ENCODE measurements at places on chromosomes 13 and 19.

DNA sequence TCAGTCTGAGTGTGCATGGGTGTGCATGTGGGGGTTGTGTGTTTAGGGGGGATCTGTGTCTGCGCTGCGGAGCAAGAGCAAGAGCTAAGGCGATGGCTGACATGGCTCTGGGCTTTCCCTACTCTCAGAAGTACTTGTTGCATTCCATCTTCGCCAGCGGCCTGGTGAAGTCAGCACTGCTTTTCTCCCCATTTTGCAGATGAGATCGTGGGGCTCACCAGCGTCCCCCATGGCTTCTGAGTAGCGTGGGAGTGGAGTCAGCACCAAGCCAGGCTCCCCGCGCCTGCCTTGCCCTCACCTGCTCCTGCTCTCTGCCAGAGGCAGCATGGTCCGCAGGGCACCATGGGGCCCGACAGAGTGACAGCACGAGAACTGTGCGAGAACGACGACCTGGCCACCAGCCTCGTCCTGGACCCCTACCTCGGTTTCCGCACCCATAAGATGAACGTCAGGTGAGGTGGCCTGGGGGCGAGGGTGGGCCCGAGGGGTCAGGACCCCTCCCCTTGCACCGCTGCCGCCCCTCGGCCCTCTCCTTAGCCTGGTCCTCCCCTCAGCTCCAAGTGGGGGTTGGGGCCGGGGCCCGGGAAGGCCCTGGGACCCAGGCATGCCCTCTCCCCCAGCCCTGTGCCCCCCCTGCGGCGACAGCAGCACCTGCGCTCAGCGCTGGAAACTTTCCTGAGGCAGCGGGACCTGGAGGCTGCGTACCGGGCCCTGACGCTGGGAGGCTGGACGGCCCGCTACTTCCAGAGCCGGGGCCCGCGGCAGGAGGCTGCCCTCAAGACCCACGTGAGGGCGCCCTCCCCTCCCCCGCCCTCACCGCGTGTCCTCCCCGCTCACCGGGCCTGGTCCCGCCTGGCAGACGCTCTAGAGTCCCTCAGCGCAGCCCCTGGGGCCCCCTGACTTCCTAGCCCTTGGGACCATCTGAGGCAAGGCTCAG is 2.2 kb downstream of the KMT5C start:
- DNase-seq: no peak

DNA sequence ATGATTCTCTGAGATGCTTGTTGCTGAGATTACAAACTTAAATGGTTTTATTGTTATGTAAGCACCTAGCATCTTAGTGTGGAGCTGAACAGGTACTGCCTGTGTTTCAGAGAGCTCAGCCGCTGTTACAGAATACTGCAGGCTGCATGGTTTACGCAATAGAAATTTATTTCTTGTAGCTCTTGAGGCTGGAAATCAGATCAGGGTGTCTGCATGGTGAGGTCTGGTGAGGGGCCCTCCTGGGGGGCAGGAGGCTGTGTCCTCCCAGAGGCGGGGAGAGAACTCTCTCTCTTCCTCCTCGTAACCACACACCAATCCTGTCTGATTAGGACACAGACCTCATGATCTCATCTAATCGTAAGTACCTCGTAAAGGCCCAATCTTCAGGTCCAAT is 13.1 kb downstream of the ATP11A start:
- no peak for DNase-seq

- no peak for DNase-seq
Observed at GRCh38 chr13:23799945-23800344, 89.3 kb downstream of the MIPEP start.

DNA sequence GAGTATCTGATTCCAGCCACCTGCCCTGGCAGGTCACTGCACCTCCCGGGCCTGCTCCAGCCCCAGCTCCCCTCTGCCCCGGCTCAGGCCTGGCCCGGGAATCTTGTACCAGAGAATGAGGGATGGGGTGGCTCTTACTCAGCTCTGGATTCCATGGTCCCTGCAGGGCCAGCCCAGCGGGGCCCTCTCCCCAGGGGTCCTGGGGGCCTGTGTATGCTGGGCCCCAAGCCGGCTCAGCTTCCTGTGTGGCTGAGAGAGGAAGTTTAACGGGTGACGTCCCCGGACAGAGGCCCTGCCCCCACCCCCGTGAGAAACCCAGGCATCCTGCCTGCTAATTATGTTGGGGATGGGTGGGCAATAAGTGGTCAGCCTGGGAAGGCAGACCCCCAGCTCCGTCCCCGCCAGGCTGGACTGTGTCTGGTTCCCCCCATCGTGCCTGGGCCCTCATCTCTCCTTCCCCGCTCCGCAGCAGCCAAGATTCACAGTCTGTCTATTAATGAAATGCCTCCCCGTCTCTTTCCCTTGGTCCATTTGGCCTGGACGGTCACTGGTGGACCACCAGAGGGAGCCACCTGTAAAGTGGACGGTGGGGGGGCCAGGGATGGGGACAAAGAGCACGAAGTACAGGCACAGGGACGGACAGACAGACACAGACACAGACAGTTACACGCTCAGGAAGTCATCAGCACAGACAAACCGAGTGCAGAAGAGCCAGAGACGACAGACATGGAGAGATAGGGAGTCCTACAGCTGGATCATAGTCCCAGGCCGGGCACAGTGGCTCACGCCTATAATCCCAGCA is at the start of gene DENND1C:
Gene DENND1C, minus strand, starts transcription at position 247 of the 802 bp plus-strand sequence. Its CDS starts 92 bp downstream, at position 155.
- DNase-seq: peak; percentile 51

DNA sequence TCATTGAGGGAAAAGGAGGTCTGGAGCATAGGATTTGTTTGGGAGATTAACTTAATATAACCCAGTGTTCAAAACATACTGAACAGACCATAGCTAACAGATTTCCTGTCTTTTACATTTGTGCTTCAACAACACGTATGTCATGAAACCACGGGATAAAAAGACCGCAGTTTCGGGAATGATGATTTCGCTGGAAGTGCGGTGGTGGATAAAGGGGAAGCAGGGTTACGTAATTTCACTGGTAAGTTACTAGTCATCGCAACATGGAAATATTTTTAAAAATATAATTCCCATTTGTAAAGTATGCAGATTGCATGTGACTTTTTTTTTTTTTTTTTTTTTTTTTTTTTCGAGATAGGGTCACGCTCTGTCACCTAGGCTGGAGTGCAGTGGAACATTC is 237.4 kb downstream of the LMO7 start:
- no peak for DNase-seq

DNA sequence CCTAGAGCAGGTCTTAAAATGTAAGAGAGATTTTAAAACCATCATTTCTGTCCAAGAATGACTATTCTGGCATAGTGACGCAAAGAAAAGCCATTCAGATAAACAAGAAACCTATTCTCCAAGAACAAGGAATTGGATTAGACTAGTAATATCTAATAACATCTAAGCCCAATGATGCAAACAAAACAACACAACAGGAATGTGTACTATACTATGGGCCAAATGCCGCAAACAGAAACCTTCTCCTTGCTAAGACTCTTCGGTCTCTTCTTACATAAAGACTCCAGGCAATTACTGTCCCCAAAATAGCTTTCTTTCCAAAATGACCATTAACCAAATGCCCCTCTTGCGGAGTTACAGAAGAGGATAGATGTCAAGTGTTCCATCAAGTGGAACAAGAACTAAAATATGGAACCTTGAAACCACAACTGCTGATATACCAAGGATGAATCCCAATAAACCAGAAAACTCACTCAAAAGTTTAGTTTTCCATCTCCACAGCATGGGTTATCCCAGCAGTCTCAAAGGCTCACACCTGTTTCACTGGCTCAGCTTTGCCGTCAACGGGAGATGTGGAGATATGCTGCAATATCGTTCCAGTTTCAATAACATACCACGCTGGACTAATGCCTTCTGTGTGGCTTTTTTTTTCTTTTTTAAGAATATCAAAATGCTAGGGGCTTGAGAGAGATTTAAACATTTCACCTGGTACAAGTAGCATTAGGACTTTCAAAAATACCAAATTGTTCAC is 76.2 kb downstream of the FOXO1 start:
- no peak for DNase-seq

GRCh38 chr19:47492137-47492533 is 8.1 kb upstream of the KPTN start:
- DNase-seq: no peak

DNA sequence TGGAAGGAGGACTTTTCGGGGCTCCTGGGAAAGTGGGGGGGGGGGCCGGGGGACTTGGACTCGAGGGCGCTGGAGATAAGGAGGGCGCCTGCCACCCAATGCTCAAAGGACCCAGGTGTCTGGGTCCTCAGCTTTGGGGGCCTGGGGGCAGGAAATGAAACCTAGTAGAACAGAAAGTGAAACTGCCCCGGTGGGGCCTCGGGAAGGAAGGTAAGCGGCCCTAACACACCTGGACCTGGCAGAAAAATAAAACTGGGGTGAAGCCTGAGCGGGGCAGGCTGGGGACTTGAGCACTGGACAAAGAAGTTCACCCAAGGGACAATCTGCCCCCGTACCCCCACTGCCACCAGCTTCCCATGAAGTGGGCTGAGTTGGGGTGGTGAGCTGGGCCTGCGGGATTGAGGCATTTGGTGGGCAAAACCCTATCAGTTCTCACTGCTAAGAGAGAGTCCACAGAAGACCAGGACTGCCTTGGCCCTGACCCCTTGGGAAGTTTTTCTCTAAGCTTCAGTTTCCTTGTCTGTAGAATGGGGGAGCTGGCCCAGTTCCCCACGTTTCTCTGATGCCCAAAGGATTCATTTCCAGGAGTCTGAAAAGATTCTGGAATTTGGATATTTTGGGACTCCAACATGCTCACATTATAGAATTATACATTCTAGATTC is 2.3 kb downstream of the PRKD2 start:
- DNase-seq: peak; percentile 41

- no peak for DNase-seq
Observed at GRCh38 chr13:96848286-96848685, 146.0 kb downstream of the OXGR1 start.

DNA sequence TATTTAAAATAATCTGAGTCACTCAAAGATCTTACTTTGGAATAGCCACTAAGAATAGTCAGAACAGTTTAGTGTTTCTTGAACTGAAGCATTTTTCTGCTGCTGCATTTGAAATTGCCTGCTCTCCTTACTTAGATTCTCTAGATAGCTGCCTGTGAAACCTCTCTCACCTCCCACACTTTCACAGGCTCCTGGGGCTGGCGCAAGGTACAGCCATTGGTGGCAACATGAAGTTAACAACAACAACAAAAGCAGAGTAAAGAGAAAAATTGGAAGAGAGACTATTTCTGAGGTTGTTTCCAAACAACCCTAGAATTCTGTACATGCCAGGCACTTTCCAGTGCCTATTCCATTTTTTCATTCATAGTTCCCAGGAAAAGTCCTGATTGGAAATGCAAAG is 25.3 kb downstream of the SLITRK5 start:
- DNase-seq: no peak

GRCh38 chr19:6126335-6126974 is 9.0 kb upstream of the ACSBG2 start:
- no peak for DNase-seq

GRCh38 chr19:38512277-38512676 is 78.8 kb downstream of the RYR1 start:
- no peak for DNase-seq

DNA sequence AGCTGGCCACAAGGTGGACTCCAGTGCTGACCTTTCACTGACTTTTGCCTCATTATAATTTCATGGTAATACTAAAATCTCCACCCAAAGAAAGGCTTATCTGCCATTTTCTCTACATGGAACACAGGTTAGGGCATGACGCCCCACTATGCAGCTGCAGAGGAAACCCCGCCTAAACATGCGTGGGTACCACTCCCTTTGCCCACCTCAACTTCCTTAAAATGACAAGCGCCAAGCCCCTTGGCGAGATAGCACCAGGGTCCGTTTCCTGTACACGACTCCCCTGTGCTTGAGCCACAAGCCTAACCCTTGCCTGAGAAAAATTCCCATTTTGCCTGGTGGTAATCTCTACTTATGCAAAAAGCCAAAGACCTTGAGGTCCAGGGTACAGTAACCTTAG is 36.0 kb upstream of the PABPC3 start:
- DNase-seq: no peak

GRCh38 chr13:96816261-96816660 is 178.0 kb downstream of the OXGR1 start:
- no peak for DNase-seq
